ENCODE measurements at places on chromosomes 16 and 17.

DNA sequence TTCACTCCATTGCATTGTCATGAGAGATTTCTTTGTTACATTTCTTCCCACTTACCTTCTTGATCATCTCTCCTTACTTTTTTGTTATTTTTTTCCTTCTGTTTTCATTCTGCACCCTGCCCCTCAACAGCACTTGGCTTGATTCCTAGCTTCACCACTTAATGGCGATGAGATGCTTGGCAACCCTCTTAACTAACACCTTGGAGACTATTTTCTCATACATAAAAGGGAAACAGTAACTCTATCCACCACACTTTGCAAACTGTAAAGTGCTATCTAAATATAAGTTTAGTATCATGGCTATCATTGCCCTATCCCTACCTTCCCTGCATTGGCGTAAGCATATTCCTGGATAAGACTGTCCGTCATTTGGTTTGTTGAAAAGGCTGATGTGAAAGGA lies 177.3 kb downstream of the SHISA6 start:
- DNase-seq, result no peak

GRCh38 chr16:60166111-60166510 lies 1432.0 kb upstream of the GOT2 start:
- DNase-seq, result no peak

- no peak for DNase-seq
These were observed 10.8 kb downstream of the CDK5R1 start for GRCh38 chr17:32497431-32498205.

GRCh38 chr17:60393840-60394723 lies 2.1 kb upstream of the USP32 start:
- DNase-seq, result peak; percentile 30

DNA sequence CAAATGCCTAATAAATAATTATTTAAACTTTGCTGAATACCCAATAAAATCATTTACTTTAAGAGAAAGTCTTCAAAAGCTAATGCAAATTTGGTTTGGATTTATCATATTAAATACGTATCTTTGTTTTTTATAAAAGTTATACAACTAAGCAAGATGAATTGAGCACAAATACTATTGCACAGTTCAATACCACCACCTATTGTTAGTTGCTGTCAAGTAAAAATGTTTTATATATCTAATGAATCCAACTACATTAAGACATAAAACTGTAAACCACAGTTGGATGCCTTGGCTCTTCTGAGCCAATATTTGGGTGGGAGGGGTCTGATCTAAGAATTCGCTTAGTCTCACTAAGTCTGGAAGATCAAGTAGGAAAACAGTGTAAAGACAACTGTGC lies 7.7 kb downstream of the FBXL20 start:
- no peak for DNase-seq

DNA sequence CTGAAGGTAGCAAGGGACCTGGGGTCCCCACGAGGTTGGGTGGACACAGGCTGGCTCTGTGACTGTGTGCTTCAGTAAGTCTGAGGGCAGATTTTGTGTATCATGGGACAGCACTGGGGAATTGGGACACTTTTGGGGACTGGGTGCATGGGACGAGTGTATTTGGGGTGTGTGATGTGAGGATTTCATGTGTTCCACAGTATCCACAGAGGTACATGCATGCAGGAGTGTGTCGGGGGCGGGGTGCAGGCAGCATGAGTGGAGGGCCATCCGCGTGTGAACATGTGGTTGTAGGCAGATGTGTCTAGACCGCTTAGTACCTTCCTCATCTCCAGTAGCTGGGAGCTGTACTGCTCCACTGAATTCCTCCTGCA lies 1.1 kb upstream of the DLX3 start:
- no peak for DNase-seq

- DNase-seq, result no peak
These were observed 23.7 kb downstream of the ITPRIPL2 start for GRCh38 chr16:19137201-19138128.

- DNase-seq, result no peak
These were observed 67.3 kb downstream of the RAI1 start for GRCh38 chr17:17748604-17749003.

DNA sequence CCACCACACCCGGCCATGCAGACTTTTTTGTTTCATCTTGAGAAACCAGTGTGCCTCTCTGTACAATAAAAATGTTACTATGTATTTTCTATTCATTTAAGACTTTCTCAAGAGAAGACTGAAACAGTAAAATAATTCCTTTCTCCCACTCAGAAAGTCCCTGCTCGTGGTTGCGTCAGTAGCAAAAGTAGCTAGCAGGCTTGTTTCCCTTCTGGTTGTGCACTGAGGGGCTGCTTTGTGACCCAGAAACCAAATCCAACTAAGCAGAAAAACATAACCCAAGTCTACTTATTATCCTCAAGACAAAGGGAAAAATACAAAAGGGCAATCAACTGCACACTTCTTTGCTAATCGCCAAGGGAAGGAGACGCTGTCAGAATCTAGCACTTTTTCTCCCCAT lies 3.4 kb upstream of the PNPO start:
- no peak for DNase-seq

DNA sequence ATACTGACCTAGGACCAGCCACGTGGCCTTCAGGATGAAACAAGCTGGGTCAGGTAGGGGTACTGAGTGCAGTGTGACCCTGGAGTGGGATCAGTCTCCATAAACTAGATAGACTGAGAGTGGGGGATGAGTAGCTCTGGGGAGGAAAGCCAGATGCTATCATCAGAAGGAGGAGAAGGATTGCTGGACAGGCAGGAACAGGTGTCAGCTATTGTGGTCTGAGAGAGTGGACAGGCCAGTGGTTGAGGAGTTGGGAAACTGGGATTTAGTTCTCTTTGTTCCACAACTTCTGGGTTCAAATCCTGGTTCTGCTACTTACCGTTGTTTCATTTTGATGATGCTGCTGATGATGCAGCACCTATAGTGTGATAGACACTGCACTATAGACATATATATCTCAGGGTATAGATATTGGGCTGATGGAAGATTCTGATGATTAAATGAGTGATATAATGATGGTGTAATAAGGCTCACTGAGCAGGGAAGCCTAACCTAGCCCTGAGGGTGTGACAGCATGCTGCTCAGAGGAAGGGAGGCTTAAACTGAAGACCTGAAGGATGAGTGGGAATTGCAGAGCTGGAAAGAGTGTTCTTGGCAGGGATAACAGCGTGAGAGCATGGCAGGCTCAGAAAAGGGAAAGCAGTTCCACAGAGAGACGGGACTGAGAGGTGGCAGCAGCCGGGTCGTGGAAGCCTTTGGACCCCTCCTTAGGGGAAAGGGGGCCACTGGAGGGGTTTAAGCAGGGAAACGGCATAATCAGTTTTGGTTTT lies 66.0 kb downstream of the SNX20 start:
- DNase-seq, result no peak

DNA sequence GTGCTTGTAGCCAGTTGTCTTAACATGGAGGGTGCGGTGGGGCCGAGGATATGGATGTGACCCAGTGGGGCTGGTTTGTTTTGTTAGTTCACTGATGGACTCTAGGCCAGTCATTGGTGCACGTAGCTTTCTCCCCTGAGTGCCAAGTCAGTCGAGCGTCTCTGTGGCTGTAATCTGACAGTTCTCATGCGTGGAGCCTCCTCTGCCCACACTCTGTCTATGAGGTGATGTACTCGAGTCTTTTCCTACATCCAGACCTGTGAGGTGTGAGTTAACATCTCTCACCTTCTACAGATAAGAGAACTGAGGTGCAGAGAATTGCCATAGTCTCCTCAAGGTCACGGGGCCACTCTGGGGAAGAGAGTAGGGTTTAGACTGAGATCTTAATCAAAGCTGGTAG lies 90.2 kb downstream of the MARCHF10 start:
- DNase-seq, result no peak

GRCh38 chr17:67218385-67218950 lies 26.5 kb downstream of the HELZ start:
- DNase-seq, result no peak

DNA sequence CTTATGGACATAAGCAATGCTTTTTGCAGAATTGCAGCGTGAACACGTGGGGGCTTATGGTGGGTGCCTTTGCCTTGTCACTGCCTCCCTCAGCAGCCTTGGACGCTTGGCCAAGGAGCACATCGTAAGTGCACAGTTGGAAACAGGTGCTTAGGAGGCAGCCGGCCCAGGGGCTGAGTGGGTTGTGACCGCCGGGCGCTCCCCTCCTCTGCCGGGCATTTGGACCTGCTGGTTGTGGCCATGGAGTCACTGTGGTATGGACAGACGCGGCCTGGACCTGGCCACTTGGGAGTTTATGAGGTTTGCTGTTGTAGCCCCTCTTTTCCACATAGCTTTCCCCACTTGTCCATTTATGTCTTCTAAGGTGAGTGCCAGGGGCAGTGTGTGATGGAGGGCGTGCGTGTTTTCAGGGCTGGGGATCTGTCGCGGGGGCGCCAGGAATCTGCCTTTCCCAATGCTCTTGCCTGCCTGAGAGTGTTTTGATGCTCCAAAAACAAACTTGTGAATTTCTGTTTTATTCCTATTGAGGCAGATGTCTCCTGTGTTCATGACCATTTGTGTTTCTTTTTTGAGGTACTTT lies 49.2 kb downstream of the PDPK1 start:
- DNase-seq, result no peak

GRCh38 chr17:8015236-8015956 lies 13.0 kb downstream of the GUCY2D start:
- no peak for DNase-seq

- DNase-seq, result peak; percentile 98
These were observed at the start of gene NUTF2 for GRCh38 chr16:67846320-67847063. Gene NUTF2 (plus strand): TSS chr16:67846933. CDS start chr16:67865131, 18,198 bp downstream.

- no peak for DNase-seq
These were observed 31.8 kb downstream of the SCNN1B start for GRCh38 chr16:23333831-23334456.

DNA sequence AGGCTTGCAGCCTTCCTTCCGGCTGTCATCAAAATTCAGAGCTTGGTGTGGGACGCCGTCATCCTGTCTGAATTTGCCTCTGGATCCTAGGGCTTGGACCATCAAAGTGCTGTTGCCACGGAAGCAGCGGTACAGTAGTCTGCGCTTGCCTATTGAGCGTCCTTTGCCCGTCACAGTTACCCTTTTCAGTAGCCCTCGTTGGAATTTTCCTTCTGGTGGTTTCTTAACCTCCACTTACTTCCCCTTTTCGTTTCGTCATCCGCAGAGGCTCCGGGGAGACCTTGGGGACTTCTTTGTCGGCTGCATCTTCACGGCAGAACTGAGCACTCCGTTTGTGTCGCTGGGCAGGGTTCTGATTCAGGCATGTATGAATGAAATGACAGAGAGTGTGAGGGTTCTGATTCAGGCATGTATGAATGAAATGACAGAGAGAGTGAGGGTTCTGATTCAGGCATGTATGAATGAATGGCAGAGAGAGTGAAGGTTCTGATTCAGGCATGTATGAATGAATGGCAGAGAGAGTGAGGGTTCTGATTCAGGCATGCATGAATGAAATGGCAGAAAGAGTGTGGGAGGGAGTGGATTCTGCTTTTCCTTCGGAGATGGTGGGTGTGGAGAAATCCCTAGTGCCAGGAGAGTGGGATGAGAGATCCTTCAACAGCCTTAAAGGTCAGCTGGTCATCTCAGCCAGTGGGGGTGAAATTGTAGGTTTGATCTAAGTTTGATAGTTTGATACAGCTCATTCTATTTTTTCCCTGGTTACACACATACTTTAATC lies 8.0 kb downstream of the TLCD3A start:
- DNase-seq, result no peak

DNA sequence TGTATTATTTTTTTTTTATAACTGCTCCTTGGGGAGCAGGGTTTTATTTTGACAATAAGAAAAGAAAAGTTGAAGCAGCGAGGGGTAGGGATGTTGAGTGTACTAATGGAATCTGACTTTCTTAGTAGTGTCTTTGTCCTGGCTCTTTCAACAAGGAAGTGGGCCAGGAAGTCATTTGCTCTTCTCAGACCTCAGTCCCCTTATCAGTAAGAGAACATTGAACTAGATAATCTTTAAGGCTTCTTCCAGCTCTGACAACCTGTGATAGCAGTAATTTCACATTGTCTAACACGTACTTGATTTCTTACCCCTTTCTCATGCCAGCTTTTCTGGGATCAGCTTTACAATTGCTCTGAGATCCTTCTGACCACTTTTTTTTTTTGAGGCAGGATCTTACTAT lies 8.3 kb downstream of the LIG3 start:
- no peak for DNase-seq

GRCh38 chr17:43860927-43861622 lies 14.1 kb downstream of the CD300LG start:
- DNase-seq, result no peak

GRCh38 chr16:50393416-50393815 lies 24.6 kb upstream of the BRD7 start:
- no peak for DNase-seq

DNA sequence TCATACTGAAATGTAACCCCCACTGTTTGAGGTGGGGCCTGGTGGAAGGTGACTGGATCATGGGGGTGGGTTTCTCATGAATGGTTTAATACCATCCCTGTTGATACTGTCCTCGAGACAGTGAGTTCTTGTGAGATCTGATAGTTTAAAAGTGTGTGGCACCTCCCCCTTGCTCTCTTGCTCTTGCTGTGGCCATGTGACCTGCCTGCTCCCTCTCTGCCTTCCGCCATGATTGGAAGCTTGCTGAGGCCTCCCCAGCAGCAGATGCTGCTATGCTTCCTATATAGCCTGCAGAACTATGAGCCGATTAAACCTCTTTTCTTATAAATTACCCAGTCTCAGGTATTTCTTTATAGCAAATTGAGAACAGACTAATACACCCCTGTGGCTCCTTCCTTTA lies 40.6 kb downstream of the STAT3 start:
- no peak for DNase-seq

GRCh38 chr16:79452671-79453070 lies 147.9 kb downstream of the MAF start:
- no peak for DNase-seq

DNA sequence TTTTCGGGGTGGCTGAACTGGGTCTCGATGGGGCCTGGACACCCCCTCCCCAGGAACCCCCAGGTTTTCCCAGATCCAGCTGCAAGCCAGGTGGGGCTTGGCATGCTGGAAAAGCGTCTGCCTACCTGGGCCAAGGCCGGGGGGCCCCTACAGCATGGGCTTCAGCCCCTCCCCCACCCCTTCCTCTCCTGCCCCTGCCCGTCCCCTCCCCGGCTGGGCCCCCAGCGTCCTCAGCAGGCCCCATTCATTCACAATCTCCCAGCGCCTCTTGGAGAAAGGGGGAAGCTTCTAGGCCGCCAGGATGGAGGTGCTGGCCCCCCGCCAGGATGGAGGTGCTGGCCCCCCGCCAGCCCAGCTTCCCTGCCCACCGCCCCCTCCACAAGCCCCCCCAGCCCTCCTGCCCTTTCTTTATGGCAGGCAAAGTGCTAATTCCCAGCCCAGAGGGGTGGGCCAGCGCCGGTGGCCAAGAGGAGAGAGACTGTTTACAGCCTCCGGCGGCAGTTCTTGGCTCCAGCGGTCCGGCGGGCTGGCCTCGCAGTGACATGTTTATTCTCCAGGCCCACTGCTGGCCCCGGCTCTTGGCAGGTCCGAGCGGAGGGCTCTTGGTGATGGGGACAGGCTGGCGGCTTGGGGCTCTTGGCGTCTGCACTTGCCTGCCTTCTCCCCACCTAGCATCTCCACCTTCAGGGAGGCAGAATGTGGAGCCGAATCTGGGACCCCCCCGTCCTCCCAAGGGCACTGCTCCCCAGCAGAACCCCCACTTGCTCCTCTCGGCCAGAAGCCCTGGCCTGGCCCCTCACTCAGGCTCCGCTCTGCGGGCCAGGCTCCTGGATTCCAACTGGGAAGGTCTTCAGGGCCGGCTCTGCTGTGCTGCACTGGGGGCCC lies 94.4 kb upstream of the CIBAR2 start:
- DNase-seq, result no peak
